ENCODE measurements at places on chromosomes 6 and 20.

DNA sequence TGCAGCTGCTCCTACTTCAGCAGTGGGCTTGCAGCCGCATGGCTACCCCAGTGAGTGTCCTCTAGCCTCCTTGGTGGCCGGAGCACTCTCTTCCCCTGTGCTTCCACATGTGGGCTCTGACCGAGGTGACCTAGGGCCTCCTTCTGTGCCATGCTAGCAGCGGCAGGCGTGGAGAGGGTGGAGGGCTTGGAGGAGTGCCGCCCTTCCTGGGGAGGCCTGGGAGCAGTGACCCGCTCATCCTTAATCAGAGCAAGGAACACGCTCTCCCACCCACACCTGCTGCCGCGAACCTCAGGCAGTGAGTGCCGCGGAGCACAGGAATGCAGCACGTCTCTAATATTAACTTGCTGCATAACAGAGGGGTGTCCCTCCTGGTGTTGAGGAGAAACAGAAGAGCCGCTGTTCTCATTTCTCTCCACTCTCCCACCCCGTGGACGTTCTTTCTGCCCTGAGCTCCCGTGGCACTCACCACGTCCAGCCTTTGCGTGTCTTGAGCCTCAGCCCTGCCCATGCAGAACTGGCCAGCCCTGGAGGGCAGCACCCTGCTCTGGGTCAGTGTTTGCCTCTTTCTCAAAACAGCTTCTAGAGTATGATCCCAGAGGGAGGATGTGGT, 31.9 kb downstream of the DUSP22 start:
- DNase-seq = no peak

GRCh38 chr6:75431379-75431778, 62.2 kb downstream of the FILIP1 start:
- no peak for DNase-seq

DNA sequence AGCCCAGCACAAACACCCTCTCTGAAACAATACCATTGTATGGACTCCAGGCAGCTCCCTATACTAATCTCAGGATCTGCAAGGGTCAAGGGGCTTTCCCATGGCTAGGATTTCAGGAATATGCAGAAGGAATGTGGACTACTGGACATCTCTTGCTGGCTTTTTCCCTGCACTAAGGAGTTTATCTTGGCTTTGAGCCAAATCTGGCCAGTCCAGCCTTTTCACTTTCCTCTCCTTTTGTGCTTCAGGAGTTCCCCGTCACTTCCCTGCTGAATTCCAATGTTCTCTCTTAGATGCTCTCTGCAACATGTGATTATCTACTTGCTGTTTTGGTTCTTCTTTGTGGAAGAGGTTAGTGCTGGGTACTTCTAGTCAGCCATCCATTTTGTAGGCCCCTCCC, 568.2 kb downstream of the HDGFL1 start:
- no peak for DNase-seq

GRCh38 chr20:37161830-37162549, 17.1 kb upstream of the RPN2 start:
- no peak for DNase-seq

GRCh38 chr6:169791721-169792131, 40.3 kb downstream of the ERMARD start:
- no peak for DNase-seq

- DNase-seq = no peak
These were observed 447.4 kb upstream of the NRSN1 start for GRCh38 chr6:23678626-23679025.

DNA sequence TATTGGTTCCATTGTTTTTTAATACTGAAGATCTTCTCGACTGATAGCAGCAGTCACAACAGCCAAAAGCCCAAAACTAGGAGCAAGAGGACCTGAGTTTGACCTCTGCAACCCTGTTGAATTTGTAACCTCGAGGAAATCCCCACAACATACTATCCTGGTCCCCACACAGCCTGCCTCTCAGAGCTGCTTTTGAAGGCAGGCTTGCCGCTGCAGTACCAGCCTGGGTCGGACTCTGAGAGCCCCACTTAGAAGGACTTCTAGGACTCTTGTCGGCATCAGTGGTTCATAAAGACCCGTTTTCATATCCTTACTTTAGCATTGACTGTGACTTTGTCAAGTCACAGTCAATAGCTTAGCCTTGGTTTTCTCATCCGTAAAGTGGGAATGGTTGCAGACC, 49.3 kb downstream of the EBF4 start:
- no peak for DNase-seq

DNA sequence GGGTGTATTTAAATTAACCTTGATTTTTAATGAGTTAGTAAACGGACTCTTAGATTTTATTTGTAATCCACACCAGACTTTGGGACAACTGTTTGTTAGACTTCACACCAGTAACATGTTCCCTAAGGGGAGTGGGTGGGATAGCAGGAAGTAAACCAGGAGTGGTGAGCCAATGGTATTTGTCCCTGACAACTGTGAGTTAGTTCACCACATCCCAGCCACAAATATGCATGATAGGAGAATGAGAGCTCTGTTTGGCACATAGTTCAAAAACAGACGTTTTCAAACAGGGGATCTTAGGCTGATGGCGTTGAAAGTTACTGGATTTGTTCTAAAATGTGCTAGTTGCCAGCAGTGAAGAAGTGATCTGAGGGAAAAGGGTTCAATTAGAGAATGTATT, 18.7 kb upstream of the COL10A1 start:
- DNase-seq = no peak

DNA sequence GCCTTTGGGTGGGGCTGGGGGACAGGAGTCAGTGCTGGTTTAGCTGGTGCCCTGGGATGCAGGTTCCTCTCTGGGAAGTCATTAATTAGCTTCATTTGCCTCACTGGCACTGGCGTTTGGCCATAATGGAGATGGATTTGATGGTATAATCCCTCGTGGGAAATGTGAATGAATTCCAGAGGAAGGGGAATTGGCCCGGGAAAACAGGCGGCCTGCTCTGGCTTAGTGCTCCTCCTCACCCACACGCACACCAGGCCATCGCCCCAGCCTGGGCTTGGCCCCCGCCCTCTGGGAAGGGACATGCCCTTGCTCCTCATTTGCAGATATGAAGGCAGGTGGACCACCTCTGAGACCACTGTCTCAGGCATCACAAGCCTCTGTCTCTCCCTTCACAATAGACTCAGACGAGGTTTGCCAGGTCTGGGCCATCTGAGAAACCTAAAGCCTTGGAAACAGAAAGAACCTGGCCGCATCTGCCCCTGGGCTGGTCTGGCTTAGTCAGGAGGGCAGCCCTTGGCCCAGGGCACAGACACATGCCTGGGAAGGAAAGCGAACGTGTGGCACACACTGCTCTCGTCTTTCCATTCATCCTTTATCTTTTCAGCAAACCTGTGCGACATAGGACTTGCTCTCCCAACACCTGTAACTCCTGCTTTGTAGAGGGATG, 199.2 kb upstream of the CDH4 start:
- DNase-seq = no peak

DNA sequence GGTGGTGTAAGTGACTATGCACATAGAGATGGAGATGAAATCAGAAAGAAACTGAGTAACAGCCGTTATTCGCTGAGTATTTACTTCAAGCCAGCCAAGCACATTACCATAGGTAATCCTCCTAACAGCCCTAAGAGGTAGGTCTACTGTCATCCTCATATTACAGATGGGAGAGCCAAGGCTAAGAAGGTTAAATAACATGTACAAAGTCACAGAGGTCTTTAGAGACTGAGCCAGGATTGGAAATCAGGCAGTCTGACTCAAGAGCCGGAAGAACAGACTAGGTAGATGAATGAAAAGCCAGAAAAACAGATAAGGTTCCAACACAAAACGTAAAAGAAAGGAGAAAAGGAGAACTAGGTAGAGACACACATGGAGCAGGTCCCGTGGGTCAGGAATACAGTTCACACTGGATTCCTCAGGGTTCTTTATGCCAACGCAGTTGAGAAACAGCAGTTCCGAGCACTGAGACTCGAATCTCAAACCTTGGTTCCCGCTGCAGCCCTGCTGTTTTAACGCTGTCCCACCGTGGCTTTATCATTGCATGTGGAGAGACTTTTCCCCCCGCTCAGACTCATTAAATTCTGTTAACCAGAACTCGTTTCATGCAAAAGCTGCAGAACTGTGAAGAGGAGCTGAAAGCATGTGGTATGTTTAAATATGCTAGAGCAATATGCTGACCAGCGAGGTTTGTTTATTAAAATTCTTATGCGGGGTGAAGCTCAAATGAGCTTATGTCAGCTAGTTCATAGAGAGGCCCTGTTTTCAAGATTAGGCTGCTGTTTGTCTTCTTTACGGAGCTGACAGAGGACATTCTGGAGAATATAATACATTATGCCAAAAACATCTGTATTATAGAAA, 537.9 kb downstream of the CD83 start:
- DNase-seq = no peak

DNA sequence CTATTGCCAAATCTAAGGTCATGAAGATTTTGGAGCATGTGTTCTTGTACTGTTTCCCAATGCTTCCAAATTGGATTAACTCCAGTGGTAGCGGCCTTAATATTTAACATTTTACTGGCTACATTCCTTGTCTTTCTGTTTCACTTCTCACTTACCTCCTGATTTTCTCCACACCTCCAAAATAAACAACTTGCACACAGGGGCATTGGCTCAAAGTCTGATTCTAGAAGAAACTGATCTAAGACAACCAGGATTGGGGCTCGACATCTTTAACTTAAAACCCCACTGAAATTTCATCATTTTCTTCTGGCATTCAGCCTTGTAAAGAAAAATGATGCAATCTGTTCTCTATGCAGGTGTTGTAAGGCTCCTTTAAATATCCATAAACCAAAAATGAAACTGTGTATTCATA, 557.9 kb upstream of the ID4 start:
- no peak for DNase-seq

GRCh38 chr6:44667668-44668390, 280.3 kb downstream of the CDC5L start:
- DNase-seq = no peak

DNA sequence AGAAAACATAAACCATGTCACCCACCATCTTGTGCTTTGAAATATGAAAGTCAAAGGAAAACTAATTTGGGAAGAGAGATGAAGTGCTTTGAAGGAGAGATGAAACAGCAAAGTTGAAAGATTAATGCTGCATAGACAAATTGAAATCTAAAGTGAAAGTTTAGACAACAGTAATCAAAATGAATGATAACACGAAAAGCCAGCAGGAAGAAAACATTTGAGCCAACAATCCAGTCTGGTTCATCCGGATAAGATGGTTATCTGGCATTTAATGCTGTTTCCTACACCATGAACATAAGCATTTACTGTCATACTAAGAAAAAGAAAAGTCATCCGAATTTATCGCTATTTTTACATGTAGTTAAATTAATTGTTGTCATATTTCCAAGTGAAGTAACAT, 595 bp downstream of the HAO1 start:
- DNase-seq = no peak

GRCh38 chr20:23826541-23827021, at the start of gene CST2:
TSS of gene CST2 (minus strand) at chr20:23826729. CDS start at chr20:23826660, 69 bp downstream.
- no peak for DNase-seq

GRCh38 chr6:68468244-68468884, 166.7 kb upstream of the ADGRB3 start:
- no peak for DNase-seq

- no peak for DNase-seq
These were observed 120.1 kb upstream of the TIAM2 start for GRCh38 chr6:154874773-154875592.

GRCh38 chr6:142251930-142252445, 49.8 kb upstream of the ADGRG6 start:
- no peak for DNase-seq

Data from CD4-positive, alpha-beta T cell treated with Interleukin-15 for 1 hour (primary cell).